Stimulated activated CD8-positive, alpha-beta memory T cell treated with anti-CD3 and anti-CD28 coated beads, Interleukin-12 subunit alpha, Interleukin-12 subunit beta, amount 100 ng/mL, for 4 hours (primary cell): ENCODE measurements at places on chromosomes 3 and 15.

DNA sequence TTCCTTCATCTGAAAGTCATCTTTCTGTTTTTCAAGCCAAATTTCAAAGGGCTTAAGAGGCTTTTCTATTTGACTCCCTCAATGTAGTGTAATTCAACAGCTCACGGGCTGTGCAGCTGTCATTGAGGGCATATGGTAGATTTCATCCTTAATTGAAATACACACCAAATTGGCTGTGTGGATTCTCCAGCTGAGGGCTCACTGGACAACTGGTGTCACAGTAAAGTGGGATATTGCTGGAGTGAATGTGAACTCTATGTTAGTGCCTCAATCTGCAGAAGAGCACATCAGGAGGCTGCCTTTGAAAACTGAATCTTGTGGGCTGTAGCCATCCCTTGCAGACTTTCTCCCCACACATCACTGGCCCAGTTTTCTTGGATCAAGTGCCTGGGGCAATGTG, 120.1 kb downstream of the GALK2 start:
- DNase-seq, result no peak

GRCh38 chr3:108673988-108674661, 83.1 kb downstream of the RETNLB start:
- no peak for DNase-seq

- DNase-seq, result no peak
Measured at GRCh38 chr3:73661265-73661664, 36.5 kb upstream of the PDZRN3 start.

DNA sequence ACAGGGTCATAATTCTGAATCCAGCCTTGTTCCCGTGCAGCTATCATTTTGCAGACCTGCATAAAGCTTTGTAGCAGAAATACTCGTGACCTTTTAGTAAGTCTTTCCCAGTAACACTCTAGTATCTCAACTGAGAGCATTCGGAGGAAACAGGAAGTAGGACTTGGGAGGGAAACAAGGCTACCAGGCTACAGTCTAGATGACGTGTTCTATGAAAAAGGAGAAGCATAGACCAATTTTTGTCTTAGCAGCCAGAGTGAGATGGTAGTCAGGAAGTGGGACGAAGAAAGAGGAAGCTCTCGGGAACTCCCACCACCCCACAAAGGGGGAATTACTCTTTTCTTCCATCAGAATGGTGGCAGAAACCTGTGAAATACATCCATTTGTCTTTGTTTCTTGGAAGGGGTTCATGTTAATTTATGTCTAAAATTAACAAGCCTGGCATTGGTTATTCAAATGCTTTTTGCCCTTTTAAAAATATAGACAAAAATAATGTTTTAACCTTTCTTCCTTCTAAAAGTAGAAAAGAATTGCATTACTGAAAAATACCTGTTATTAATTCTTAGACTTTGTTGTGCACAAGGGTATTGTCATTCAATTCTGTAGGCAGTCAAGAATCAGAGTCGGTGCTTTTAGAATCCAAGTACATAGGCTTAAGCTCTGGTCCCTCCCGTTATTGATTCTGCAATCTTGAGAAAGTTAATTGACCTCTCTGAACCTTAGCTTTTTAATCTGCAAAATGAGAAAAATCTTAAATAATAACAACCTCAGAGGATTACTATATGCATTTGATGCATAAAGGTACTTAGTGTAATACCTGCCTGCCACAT, 1.6 kb upstream of the SUCNR1 start:
- DNase-seq, result no peak

DNA sequence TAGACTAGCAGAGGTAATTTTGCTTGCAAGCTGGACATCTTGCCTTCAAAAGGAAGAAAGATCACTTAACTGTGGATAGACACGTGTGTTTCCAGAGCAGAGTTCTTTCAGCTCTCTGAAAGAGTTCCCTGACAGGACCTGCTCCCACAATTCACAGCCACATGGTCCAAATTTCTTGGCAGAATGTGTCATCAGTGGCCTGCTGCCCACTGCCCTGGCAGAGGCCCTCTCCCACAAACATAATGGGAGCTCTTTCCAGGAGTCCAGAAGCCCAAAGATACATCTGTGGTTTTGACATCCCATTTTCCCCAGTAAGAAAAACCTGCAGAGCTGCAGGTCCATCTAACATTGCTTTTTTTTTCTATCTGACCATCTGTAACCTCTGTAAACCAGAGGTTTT, 48.3 kb downstream of the SERPINI1 start:
- DNase-seq, result no peak

- DNase-seq, result no peak
Measured at GRCh38 chr3:5058471-5058951, 63.6 kb upstream of the ARL8B start.

DNA sequence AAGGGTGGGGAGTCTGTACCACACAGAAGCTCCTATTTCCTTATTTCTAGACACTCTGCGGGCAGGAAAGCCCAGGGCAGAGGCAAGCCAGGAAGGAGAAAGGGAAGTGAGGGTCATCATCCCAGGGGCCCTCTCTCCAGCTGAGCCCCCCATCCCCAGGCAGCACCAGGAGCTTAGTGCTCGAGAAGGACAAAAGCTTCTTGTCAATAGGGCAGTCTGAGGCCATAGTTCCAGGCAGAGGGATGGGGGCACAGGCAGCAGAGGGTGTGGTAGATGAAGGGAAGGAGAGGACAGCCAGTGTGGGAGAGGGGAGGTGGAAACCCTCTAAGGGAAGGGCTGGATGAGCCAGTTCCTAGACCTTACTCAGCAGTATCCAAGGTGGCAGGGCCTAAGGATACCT, 2.7 kb downstream of the MAP1A start:
- DNase-seq, result no peak

DNA sequence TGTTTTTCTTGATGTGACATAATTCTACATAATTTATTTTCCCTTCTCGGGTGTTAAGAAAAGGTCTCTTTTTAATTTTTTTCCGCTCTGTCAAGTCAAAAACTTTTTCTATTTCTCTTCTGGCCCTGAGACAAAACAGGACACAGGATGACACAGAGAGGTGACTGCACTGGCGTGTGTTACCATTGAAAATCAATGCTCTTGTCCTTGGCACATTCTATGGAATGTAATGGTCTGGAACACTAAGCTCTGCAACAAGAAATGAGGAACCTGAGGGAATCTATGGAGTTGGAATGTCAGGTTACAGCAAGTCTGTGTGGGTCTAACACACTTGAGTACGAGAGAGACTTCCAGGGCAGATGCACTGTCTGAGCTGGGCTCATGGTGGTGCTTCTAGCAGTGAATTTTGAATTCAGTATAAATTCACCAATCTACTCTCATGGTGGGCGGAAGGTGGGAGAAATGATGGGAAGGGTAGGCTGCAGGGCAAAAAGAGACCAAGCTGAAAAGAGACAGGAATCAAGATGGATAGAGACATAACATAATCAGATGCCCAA, 508.3 kb downstream of the TUSC7 start:
- DNase-seq, result no peak

GRCh38 chr15:39239562-39239961, 341.3 kb upstream of the THBS1 start:
- DNase-seq, result no peak

- no peak for DNase-seq
Measured at GRCh38 chr3:81242871-81243270, 518.6 kb downstream of the GBE1 start.
